Stromal cell of bone marrow (primary cell): ENCODE measurements at places on chromosomes 2 and 18.

DNA sequence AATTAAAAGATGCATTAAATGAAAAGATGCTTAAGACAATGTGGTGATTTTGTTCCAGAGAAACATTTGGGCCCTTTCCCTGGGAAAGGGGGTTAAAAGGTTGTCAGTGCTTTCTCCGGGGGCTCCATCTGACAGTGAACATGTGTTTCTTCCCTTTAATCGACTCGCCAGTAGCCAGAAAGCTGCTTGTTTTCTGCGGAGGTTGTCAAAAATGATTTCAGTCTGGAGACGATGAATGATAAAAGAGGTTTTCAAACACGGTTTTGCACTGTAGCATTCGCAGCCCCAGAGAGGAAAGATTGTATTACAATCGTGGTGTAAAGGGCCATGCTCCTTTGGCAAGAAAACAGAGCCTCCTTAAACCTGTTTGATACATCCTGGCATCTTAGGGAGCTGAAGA, 111.5 kb upstream of the MEIS1 start:
- no peak for DNase-seq

- DNase-seq: peak; percentile 0
Observed at GRCh38 chr2:123953846-123954245, 71.2 kb upstream of the CNTNAP5 start.

DNA sequence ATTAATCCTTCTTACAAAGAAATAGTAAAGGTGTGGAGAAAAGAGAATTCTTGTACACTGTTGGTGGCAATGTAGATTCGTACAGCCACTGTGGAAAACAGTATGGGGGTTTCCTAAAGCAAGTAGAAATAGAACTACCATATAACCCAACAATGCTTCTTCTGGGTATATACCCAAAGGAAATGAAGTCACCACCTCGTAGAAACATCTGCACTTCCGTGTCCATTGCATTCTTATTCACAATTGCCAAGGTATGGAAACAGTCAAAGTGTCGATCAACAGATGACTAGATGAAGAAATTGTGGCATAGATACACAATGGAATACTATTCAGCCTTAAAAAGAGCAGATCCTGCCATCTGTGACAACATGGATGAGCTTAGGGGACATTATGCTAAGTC, 93.4 kb upstream of the TGIF1 start:
- no peak for DNase-seq

- peak; percentile 14 for DNase-seq
Observed at GRCh38 chr2:65554765-65555591, 122.6 kb upstream of the SPRED2 start.

DNA sequence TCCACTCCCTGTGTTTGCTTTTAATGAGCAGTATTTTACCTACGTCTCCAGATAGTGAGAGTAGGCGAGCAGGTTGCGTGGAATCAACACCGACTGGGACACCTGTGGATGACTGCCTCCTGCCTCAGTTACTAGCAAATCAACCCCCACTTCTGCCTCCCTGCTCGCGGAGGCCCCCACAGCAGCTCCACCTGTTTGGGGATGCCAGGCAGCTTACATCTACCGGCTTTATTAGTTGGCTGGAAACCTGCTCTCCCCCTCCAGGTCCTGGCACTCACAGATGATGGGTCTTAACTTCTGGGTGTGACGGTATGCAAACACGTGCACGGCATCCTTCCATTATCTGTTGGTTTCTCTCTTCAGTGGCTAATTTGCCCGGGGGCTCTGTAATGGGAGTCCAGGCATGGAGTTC, 164.4 kb upstream of the SESTD1 start:
- no peak for DNase-seq

DNA sequence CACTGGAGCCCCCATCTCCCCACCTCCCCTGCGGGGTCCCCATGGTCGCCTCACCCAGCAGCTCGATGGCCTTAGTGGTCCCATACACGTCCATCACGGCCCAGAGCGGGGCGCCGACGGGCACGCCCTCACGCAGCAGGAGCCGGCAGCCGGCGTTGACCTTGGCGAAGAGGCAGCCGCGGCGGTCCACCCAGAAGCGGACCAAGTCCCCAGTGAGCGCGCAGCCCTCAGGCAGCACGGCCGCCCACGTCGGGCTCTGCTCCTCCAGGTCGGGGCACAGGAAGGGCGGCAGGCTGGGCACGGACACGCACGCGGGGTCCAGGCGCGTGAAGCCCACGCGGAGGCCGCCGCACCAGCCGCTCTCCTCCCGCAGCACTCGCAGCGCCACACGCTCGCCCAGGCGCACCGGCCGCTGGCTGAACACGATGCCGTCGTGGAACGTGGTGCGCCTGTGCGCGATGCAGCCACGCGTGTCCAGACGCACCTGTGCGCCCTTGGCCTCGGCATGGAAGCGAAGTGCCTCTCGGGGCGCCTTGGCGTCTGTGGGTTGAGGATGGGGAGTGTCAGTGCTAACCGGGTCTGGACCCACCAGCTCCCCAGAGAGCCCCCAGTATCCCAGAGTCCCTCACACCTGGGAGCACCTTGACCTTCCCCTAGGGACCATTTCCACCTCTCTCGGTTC, 4.6 kb downstream of the NEURL3 start:
- DNase-seq: no peak

DNA sequence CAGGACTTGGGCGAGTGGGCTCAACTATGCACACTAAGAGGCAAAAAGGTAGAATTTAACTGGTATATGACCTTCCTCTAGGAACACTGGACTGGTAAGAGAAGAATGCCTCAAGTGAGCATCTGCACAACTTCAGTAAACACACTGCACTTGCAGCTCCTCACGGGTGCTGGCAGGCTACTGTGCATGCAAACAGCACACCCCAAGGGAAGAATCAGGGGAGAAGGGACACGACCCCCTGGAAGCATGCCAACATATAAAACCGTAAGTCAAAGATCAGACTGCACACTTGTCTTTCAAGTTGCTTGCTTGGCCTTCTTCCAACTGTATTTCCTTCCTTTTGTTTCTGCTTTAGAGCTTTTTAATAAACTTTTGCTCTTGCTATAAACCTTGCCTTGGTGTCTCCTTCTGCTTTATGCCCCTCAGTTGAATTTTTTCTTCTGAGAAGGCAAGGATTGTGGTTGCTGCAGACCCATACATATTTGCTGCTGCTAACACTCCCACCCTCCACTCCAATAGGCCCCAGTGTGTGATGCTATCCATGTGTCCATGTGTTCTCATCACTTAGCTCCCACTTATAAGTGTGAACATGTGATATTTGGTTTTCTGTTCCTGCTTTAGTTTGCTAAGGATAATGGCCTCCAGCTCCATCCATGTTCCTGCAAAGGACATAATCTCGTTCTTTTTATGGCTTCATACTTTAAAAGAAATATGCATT, 263.7 kb upstream of the SPOPL start:
- DNase-seq: no peak

- no peak for DNase-seq
Observed at GRCh38 chr2:83221258-83221657, 1237.8 kb downstream of the SUCLG1 start.

GRCh38 chr2:219422952-219423534, 4.9 kb downstream of the DES start:
- DNase-seq: no peak

- peak; percentile 6 for DNase-seq
Observed at GRCh38 chr2:101577173-101577572, 102.3 kb upstream of the RFX8 start.

GRCh38 chr2:204533629-204534370, 11.5 kb upstream of the PARD3B start:
- peak; percentile 51 for DNase-seq

DNA sequence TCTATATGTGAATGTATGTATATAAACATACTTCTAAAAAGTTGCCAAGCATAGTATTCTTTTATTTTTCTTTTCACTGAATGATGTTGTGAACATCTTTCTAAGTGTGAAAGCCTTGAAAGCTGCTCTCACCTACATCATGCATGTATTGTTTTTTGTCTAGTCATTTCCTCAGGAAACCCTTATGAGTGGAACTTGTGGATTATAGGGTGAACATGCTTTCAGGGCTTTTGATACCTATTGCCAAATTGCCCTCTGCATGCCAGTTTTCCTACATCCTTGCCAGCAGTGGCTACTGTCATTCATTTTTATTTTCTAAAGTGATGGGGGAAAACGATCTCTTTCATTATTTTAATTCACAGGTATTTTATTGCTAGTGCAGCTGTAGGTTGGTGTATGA, 78.3 kb downstream of the ADAM23 start:
- no peak for DNase-seq

DNA sequence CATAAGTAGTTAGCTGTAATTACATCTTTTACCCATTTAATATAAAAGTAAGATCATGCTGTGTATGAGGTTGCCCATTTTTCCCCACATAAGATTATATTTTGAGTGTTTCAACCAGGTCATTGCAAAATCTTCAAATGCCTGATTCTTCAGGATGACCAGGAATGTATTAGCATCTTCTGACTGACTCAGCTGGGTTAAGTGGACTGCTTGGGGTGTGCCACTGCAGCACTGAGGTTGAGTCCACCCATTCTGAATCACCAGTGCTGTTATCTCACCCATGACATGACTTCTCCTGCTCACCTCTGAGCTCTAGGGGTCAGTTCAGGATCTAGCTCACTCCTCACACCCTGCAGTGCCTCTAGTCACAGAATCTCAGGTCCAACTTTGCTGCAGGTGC, 576.7 kb upstream of the ZEB2 start:
- peak; percentile 57 for DNase-seq

GRCh38 chr2:106833256-106833655, 52.7 kb downstream of the ST6GAL2 start:
- DNase-seq: no peak

DNA sequence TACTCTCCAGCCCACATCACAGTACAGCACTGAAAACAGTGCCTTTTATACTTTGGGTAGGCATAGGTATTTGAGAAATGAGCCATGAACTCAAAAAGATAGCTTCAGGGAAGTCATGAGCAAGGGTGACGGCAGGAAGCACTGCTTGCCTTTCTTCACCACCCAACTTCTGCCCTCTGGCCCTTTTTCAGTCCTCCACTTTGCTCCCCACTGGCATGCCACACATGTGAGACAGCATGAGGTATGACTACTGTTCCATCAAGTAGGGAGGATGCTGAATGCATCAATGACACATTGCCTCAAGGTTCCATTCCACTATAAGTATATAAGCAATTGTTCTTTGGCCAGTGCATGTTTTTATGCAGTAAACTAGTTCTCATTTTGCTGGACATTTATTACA, 373.0 kb downstream of the NRXN1 start:
- no peak for DNase-seq

- DNase-seq: no peak
Observed at GRCh38 chr2:161825429-161825828, 201.2 kb downstream of the SLC4A10 start.
